Bronchus fibroblast of lung (primary cell): ENCODE measurements at places on chromosomes 2 and 18. TPM values are rescaled to one million over a fixed set of nuclear protein-coding genes. Genes with fewer than 3 reads are reported as not detected.

Gene KIDINS220
- total RNA-seq = 20.1 and 23.2 TPM in 2 replicates

Gene KCNJ3
- total RNA-seq = not detected in 2 replicates

Gene C2orf69
- total RNA-seq = 9.8 and 10.1 TPM in 2 replicates

Gene KRTCAP3
- 0.15 TPM in 1 of 2 replicates, not detected in the other for total RNA-seq

Gene GPN1
- 44.9 and 46.8 TPM in 2 replicates for total RNA-seq

Gene IL36B
- not detected in 2 replicates for total RNA-seq

Gene LCLAT1
- total RNA-seq = 11.1 and 16.8 TPM in 2 replicates

Gene TFCP2L1
- total RNA-seq = under 0.01 TPM in 1 of 2 replicates, not detected in the other

Gene VAMP8
- total RNA-seq = 2.5 and 5.2 TPM in 2 replicates

Gene PSTPIP2
- total RNA-seq = 7.1 and 7.6 TPM in 2 replicates

Gene STARD6
- total RNA-seq = 0.15 and 0.34 TPM in 2 replicates

Gene PIEZO2
- 1.3 and 1.8 TPM in 2 replicates for total RNA-seq

Gene LAMA3
- total RNA-seq = 1.2 and 1.3 TPM in 2 replicates

Gene TMEM37
- 0.45 and 0.84 TPM in 2 replicates for total RNA-seq

Gene ATP8B1
- 18.1 and 22.7 TPM in 2 replicates for total RNA-seq

Gene FBXO15
- under 0.01 and 0.34 TPM in 2 replicates for total RNA-seq

Gene IL1B
- total RNA-seq = 0.17 and 0.45 TPM in 2 replicates
